Small intestine (tissue), 16 donors: ENCODE measurements at places on chromosomes 4 and X.
A peak's percentile ranks its signal among the peaks of the same experiment; 100 is the strongest.

DNA sequence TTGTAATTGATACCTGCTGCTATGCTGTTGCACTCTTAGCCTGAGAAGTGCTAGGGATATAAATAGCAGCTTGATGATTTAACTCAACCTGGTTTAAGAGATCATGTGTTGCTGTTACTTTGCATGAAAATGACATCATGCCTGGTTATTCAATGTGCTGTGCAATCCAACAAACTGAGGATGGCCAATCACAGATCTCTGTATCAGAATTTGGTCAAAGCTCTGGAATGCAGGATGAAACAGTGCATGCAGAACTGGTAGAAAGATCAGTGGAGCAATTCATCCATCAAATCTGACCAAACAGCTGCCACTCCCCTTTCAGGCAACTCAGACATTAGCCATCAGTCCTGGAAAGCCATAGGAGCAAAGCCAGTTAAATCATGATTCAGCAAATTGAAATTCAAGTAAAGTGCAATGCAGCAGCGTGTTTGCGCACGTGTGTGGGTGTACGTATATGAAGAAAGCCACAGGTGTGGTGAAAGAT, 160.3 kb upstream of the RASGEF1B start:
- DNase-seq = no peak

- no peak for DNase-seq
Measured at GRCh38 chr4:27293831-27294230, 433.2 kb downstream of the STIM2 start.

DNA sequence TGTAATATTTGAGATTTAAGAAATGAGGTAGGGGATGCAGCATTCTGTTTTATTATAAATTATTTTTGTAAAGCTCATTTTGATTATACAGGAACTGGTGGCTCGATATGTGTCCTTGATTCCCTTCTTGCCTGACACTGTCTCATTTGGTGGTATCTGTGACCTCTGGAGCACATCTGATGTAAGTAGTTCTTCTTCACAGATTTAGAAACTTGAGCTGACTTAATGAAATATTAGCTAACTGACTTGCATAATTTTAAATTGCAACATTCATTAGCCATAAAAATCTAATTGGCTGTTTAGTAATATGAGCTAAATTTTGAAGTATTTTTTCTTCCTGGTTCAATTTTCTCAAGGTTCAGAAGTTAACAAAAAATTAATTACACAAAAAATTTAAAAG, 69.1 kb downstream of the FBXL5 start:
- DNase-seq = no peak

- DNase-seq = no peak
Measured at GRCh38 chr4:121796283-121796682, 4.8 kb upstream of the EXOSC9 start.

- DNase-seq = no peak
Measured at GRCh38 chr4:115274545-115274944, 161.1 kb upstream of the NDST4 start.

GRCh38 chr4:37169956-37170355, 74.6 kb upstream of the NWD2 start:
- DNase-seq = no peak

DNA sequence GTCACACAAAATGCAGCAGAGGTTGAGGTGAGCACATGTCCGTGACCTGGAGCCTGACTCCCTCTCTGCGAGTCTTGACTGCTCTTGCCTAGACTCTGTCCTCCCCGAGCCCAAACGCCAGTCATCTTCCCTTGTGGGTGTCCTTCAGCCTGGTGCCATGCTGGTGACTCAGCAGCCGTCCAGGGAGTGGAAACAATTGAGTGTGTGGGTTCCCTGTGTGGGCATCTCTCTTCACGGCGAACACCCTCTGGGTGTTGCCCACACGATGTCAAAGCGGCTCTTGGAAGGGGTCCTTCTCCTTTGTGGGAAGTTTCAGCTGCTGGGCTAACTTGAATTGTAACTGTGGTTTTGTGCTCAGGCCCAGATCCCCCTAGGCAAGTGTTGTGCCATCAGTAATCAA, 17.5 kb upstream of the MSANTD1 start:
- no peak for DNase-seq

DNA sequence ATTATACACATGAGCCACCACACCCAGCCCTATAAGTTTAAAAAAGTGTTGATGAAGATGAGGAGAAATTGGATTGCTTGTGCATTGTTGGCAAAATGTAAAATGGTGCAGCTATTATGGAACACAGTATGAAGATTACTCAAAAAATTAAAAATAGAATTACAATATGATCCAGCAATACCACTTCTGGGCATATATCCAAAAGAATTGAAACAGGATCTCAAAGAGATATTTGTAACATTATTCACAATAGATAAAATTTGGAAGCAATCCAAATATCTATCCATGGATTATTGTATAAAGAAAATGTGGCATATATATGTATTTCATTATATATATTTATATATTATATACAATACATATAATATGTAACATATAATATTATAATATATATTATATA, 515.6 kb upstream of the GNPDA2 start:
- DNase-seq = no peak

GRCh38 chrX:102138064-102138463, 4.2 kb downstream of the TCEAL6 start:
- no peak for DNase-seq

DNA sequence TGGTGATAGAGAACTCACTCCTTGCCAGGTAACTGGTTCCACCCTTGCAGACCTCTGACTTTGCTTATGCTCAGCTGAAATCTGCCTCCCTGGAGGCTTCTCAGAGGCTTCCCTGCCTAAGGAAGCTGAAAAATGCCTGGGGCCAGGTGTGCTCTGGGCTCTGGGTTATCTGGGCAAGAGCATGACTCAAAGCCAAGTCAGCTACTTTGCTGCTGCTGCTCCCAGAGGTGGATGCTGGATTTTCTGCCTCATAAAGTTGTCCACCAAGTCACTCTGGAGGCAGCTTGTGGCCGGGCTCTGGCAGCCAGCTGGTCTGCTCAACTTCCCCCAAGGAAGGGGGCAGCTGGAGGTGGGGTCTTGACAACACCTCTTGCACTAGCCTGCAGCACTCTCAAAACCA, 132.7 kb downstream of the PJA1 start:
- peak; percentile 15 for DNase-seq

DNA sequence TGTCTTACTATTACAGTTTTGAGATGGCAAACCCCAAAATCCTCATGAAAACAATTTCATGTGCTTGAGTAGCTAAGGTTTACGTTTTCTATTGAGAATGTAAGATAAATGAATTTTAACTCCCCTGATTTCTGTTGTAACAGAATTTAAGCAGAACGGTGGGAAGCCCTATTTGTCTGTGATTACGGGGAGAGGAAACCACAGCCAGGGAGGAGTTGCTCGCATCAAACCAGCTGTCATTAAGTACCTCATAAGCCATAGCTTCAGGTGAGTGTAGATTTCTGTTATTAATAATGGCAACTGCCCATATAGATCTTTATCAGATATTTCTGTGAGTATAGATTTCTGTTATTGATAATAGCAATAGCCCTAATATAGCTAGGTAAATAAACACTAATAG, 44.2 kb upstream of the RHOH start:
- peak; percentile 16 for DNase-seq

GRCh38 chrX:71871367-71871766, 39.3 kb upstream of the NHSL2 start:
- DNase-seq = no peak

DNA sequence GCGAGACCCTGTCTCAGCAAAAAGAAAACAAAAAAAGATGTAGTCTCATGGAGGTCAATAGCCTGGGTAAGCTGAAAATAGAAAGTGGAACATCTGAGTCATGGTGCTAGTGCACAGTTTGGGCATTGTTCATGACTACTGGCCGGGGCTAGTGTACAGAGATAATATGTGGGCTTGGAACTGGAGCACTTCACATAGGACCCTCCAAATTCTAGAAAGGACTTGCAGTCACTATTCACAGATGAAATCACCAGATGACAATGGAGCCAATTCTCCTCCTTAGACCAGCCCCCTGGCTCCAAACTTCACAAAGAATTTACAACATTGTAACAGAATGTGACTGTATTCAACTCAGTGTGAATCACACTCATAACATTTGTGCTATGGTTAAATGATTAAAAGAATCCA, 367.8 kb upstream of the SLC7A11 start:
- DNase-seq = no peak

DNA sequence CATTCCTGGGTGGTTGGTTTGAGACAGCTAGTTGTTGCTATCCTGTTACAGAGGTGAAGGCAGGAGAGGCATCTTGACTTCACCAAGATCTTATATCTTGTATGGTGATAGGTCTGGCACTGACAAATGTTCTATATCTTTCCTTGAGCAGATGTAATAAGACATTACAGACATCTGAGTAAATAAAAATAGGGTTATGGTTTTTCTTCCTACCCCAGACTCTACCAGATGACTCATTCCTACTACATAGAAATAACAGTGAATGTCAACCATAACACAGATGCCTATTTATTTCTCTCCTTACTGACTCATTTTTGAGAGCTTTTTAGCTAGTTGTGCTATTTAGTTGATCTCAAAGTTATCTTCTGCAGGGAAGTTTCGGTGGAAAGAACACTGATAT, 21.9 kb downstream of the HNRNPH2 start:
- DNase-seq = no peak

- DNase-seq = peak; percentile 10
Measured at GRCh38 chr4:154329268-154329868, 162.2 kb downstream of the DCHS2 start.

GRCh38 chr4:148346657-148347056, 95.6 kb downstream of the NR3C2 start:
- DNase-seq = no peak

DNA sequence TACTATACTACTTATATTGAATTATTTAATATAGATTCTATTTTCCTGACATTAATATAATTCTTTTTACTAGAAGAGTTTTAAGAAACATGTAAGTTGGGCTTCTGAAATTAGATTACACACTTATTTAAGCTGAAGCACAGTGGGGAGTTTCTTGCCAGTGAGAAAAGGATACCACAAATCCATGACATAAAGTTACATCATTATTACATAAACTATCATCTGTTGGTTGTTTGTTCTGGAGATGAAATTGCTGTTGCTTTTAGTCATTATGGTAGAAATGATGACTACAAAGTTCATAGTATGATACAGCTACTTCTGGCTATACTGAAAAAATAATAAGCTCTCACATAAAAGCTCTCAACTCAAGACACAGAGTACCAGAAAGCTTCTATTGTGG, 880.4 kb downstream of the PCDH18 start:
- DNase-seq = no peak

- DNase-seq = no peak
Measured at GRCh38 chr4:79923281-79923680, 149.7 kb downstream of the ANTXR2 start.

DNA sequence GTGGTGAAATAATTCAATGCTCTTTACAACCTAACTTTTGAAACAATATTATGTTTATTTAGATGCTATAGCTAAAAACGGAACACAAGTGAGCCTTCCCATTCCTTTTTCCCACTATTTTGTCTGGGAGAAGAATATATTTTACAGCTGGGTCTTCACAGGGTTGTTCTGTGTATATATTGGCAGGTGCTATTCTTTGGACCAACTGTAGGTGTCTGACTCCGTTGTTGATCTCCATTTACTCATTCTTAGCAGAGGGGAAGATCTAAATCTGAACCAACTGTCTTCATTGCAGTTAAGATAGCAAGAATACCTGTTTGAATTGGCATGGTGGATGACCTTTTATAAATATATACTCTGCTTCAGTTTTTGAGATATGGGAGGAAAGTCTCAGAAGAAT, 257.4 kb downstream of the CFAP299 start:
- DNase-seq = no peak

DNA sequence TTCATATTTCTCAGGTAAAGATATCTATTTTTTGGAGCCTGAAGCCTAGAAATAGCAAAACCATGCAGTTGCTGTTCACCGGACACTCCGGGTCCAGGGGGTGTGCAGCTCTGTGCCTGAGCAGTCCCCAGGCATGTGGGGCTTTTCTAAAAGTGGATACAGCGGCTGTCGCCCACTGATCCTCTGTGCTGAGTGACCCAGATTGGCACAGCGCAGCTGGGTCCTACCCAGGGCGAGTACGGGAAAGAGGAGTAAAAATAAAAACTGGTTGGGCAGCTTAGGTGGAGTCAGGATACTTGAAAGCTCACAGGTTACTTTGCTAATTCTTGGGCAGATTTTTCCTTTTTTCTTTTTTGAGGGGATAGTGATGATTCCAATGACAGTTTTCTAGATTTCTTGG, 118.8 kb downstream of the UCHL1 start:
- DNase-seq = no peak

DNA sequence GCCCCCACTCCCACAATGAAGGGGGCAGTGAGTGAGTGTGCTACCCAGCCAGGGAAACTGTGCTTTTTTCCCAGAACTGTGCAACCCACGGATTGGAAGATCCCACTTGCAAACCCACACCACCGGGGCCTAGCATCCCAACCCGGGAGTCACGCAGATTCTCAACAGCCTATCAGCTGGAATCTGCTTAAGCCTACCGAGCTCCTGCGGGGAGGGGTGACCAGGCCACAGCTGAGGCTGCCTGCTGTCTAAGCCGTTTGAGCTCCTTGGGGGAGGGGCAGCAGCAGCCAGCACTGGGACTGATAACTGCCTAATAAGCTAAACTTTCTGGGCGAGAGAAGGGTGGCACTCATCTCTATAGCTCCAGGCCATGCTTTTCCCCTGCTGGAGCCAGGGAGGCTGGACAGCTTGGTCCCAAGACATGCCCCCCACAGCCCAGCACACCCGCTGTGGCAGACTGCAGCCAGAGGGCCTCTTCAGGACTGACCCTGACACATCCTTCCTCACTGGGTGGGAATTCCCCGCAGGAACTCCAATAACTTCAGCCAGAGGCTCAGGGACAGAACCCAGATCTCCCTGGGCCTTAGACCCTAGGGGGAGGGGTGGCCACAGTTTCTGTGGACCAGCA, 161.3 kb upstream of the MAGEB18 start:
- DNase-seq = no peak

GRCh38 chr4:48296365-48296764, 26.7 kb upstream of the TEC start:
- no peak for DNase-seq

GRCh38 chr4:5465529-5465928, 242.8 kb downstream of the EVC2 start:
- DNase-seq = no peak

GRCh38 chr4:178672512-178672911, 1230.3 kb upstream of the AGA start:
- no peak for DNase-seq
